ENCODE measurements at places on chromosomes 7 and 10. TPM values are rescaled to one million over a fixed set of nuclear protein-coding genes. Genes with fewer than 3 reads are reported as not detected.

DNA sequence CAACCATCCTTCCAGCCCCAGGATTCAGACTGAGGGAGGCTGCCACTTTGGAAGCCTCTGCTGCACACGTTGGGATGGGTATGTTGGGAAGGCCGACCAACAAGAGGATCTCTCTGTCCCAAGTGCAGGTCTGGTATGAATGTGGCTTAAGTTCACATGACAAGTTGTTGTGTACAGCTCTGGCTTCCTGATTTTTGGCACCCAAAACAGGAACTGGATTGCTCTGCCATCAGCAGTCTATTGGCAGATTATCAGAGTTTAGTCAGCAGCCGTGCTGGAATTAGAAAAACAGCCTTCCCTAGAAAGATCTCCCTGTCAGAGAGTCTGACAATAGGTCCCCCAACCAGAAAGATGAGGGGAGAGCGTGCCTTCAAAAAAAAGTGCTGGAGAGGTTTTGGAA, 66.9 kb downstream of the GOLGA7B start:
- no peak overlapping the region for H3K4me3 ChIP-seq
- no peak overlapping the region for H3K27ac ChIP-seq
- peaks cover 6% of the 10 kb centered on the region for H3K4me1 ChIP-seq
- no peak for DNase-seq

DNA sequence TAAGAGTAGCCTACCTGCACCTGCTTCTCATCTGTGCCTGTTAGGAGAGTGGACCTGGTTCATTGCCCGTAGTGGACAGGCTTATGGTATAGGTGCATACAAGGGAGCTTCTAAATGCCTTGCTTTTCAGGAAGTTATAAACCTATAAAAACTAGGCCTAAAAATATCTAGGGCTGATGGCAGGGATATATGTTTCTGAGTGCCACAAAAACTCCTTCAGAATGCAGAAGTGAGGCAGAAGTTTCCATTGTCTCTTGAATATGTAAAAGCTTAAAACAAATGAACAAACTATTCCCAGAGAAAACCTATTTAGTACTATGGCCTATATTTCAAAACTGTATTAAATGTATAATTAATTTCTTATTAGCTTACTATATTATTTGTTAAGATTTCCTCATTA, 91.8 kb downstream of the RNLS start:
- H3K36me3 ChIP-seq: no peaks in the 10 kb centered on the region
- no peaks in the 10 kb centered on the region for H3K27me3 ChIP-seq
- no peaks in the 10 kb centered on the region for H3K4me1 ChIP-seq
- DNase-seq: no peak
- H3K27ac ChIP-seq: no peak overlapping the region
- no peak overlapping the region for H3K4me3 ChIP-seq

GRCh38 chr10:794382-794956, 105.0 kb upstream of the DIP2C start:
- H3K27ac ChIP-seq: no peak overlapping the region
- no peak overlapping the region for H3K4me3 ChIP-seq
- DNase-seq: no peak

DNA sequence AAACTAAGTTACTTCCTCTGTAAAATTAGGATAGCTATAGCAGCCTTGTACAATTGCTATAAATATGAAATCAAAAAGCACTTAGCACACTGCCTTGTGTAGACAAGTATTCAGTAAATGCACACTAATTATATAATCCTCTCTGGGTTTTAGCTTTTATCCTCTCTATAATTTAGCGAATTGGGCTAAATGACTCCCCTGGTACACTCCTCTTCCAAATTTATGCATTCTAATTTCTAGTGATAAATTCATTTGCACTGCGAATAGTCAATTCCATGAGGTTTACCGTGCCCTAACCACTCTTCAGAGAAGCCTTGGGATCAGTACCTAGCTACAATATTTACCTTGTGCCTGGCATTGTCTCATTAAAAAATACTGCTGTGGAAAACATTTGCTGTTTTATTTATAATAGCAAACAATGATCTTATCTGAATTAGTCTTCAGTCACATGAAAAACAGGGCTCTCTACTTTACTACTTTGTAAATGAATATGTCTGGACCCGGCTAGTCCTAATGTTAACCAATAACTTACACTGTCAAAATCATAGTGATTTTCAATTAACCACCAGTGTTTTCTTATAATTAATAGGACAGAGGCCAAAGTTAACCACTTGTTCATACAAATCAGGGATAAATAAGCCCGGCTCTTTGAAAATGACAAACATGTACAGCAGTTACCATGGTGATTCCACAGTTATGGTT, 577.9 kb downstream of the IPMK start:
- no peaks in the 10 kb centered on the region for H3K27me3 ChIP-seq
- no peak overlapping the region for H3K4me3 ChIP-seq
- no peak overlapping the region for H3K27ac ChIP-seq
- no peak for DNase-seq
- H3K4me1 ChIP-seq: no peaks in the 10 kb centered on the region

The SNCG gene
- total RNA-seq: not detected

All from CD4-positive, CD25-positive, alpha-beta regulatory T cell (primary cell).